ENCODE measurements at places on chromosomes 12 and 14.

DNA sequence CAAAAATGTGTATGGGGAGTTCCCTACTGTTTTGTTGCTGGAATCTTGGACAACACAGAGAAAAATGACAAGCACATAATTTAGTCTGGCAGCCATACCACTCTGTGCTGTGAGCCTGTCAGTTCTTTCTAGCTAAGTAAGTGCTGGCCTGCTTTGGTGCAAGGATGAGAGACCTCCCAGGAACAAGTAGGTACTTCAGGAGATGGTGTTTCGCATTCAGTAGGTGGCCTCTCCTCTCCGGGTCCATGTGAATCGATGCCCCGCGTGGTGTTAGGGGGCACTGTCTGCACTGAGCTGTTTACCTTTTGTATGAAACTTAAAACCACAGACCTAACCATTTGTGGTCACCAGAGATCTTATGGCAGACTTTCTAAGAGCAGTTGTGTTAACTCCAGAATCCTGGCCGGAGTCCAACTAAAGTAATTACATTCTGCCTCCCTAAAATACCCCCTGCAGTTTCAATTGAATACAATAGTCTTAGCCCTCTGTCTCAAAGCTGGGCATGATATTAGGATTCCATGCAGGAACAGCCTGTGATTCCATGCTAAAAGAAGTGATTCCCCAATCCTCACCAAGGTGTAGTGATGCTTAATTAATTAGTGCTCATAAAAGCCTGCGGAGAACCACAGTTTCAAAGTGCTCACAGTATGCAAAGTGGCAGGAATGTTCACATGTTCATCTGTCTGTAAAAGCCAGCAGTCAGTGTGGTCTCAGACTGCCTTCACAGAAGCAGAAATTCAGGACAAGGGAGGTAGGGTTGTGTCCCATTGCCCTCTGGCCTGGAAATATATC is 64.2 kb downstream of the LLPH start:
- no peak for DNase-seq

DNA sequence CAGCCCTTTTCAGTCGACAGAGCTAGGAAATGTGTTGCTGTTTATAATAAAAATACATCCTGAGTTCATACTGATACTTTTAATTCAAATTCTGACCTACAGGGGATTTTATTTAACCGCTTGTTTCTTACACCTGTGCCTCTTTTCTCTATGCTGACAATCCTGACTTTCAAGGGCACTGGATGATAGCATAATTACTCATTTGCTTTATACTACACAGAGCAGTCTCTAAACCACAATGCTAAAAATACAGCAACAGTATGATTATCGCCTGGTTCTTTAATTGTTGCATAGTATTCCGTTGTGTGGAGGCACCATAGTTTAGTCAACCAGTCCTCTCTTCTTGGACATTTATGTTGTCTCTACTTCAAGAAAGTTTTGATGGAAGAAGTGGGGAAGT is 372.9 kb downstream of the DPF3 start:
- no peak for DNase-seq

DNA sequence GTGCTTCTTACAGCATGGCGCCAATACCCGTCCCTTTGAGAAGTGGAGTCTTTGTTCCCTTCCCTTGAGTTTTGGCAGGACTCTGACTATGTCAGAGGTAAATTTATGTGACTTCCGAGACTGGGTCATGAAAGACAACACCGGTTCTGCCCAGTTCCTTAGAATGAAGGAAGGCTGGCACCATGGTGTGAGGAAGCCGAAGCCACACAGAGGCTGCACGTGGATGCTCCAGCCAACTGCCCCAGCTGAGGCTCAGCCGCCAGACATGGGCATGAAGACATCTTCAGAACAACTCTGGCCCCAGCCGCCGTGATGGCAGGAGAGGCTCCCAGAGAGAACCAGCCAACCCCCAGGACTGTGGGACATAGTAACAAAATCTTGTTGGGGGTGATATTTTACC is 111.2 kb downstream of the CALM1 start:
- no peak for DNase-seq

DNA sequence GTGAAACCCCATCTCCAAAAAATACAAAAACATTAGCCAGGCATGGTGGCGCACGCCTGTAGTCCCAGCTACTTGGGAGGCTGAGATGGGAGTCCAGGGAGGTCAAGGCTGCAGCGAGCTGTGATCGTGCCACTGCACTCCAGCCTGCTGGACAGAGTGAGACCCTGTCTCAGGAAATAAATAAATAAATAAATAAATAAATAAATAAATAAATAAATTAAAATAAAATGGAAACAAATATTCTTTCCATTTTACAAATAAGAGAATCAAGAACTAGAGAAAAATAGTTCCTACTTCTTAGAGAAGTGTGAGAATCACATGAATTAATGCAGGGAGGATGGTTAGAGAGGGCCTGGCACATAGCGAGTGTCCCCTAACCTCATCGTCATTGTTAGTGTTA is 53.7 kb downstream of the C12orf75 start:
- DNase-seq = no peak

GRCh38 chr12:112906712-112907414 is at the start of gene OAS1:
TSS of gene OAS1 (plus strand) at chr12:112906962. CDS start at chr12:112907040, 78 bp downstream.
- peak; percentile 59 for DNase-seq

DNA sequence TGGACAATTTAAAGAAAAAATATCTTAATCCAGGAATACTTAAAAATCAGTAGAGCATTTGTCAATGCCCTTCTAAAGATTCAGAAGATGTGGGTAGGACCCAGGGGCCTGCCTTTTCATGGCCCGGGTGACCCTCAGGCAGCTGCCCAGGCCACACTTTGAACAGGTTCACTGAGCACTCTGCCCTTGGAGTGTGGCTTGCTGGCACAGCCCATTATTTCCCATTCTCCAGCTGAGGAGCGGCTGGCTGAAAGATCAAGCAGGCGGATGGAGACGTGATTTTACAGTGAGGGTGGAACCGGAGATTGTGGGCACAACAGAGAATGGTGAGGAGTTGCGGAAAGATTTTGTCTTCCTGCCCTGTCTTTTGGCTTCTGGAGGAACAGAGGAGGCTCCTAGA is 7.1 kb upstream of the PRPH start:
- no peak for DNase-seq

GRCh38 chr14:106094654-106095189 is 568.3 kb downstream of the TMEM121 start:
- no peak for DNase-seq

GRCh38 chr14:23605931-23606585 is 27.5 kb upstream of the JPH4 start:
- DNase-seq = no peak

DNA sequence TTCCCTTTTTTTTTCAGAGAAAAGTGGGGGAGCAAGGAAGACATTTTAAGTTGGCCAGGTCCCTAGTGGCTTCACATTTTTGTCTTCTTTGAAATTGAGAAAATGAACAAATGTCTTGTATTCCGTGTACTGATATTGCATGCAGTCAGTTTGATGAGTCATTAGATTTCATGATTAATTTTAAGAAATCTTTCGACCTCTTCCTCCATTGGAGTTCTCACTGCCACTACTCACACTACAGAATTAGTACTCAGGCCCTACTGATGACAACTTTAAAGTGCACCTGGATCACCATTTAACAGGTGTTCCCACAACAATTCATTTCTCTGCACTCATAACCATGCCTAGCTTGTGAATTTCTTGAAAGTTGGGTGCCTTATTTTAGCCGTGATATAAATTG is 50.5 kb downstream of the SAMD4A start:
- DNase-seq = no peak

Measured in SK-N-SH (cell line).